ENCODE measurements at places on chromosomes 3 and 15.
A peak's percentile ranks its signal among the peaks of the same experiment; 100 is the strongest.

GRCh38 chr3:58528629-58529028, 8.4 kb downstream of the ACOX2 start:
- peak; percentile 72 for DNase-seq

DNA sequence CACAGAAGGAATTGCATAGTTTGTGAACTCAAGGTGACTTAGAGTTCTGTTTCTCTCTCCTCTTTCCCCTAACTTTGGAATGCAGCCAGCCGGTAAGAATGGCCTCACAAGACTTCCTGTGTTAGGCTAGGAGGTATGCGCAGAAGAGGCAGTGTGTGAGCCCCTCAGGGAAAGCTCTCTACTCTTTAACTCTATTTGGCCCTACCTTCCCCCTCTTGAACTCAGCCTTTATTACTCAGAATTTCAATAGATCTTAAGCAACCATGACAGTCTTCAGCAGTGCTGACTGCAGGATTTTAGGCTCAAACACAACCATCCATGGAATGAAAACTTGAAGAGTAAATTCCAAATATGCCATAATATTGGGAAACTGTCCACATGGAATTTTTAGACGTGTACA, 209.5 kb downstream of the DTWD1 start:
- no peak for DNase-seq

DNA sequence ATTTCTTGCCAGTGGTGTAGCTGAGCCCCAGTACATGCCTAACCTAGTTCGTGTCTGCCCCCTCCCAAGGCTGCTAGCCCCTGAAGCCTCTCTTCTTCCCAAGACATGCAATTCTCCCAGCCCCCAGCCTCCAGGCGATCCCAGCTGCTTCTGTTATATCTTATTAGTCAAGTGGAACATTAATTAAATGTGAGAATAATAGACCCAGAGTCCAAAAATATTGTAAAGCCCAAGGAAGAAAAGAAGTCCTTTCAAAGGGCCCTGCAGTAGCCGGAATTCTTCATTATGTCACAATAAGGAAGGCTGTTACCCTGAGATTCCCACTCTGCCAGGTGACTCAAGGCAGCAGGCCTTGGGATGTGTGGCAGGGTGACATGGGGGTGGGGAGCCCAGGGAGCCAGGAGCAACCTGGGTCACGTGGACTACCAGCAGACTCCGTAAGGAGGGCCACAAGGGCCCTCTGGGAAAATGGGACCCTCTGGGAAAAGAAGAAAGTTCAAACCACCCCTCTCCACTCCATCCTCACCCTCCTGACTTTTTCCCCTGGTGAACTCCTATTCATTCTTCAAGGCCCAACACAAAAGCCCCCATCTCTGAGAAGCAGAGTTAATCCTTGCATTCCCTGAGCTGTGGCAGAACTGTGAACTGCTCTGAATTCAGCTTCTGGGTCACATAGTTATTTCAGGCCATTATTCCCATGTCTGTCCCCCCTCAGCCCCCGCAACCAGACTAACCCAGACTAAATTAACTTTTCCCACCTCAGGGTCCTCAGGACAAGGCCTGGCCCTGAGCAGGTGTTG, 21.8 kb upstream of the TRH start:
- no peak for DNase-seq

- no peak for DNase-seq
Observed at GRCh38 chr3:190266265-190266912, 55.9 kb downstream of the CLDN1 start.

GRCh38 chr15:73617913-73618312, 15.3 kb downstream of the NPTN start:
- DNase-seq: no peak

GRCh38 chr3:38054499-38055001, 15.5 kb downstream of the DLEC1 start:
- no peak for DNase-seq

DNA sequence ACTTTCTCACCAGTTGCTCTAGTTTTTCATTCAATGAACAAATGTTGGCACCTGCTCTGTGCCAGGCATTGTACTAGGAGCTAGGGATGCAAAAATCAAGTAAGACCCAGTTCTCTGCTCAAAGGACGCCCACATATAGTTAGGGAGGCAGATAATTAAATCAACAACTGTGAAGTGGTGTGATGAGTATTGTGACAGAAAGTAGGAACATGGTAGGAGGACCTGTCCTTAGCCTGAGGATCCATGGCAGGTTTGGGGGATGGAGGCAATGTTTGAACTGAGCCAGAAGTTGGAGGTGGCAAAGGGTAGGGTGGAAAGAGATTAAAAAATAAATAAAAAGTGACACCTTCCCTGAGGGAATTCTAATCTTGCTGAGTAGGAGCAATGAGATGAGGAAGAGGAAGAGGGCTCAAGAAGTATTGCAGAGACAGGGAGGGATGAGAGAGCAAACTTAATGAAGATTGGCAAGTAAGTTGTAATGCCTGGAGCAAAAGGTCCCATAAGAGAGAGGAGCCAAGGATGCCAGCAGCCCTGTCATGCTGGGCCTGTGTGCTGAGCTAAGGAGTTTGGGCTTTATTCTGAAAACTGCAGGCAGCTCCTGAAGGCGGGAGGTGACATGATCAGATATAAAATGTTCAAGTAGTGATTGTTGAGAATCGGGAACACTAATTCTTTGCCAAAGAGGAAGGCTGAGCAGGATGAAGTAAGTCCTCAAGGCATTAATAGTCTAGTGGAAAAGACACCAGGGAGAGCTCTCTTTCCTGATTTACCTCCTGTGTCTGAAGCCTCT, 184.3 kb upstream of the PPP2R3A start:
- no peak for DNase-seq

GRCh38 chr3:129249284-129250065, at the start of gene COPG1:
Gene COPG1, plus strand, starts transcription at chr3:129249606. Its CDS starts 104 bp downstream, at chr3:129249710.
- peak; percentile 88 for DNase-seq

GRCh38 chr3:182904164-182904563, 76.2 kb downstream of the DCUN1D1 start:
- DNase-seq: no peak

- no peak for DNase-seq
Observed at GRCh38 chr3:119990888-119991287, 103.4 kb downstream of the GSK3B start.

DNA sequence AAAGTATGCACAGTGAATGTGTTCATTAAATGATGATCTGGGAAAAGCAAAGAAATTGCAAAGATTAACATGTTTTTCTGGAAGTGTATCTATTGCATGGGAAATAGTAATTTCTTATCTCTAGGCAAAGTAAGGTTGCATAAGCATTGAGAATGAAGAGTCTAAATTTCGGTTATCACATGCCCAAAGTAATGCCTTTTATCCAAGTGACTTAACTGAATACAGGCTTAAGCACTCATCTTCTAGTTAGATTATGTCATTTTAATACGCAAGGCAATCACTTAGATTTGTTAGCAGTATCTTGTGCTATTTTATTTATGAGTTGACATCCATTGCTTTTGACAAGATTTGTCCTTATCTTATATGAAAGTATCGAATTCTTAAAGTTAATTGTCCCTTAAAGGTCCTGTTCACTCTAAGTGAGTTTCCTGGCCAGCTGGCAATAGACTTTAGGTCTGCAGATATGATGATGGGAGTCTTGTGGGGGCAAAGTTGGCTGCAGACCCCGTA, 100.5 kb downstream of the NAALADL2 start:
- no peak for DNase-seq

- DNase-seq: no peak
Observed at GRCh38 chr3:160665784-160666526, 11.0 kb upstream of the ARL14 start.

DNA sequence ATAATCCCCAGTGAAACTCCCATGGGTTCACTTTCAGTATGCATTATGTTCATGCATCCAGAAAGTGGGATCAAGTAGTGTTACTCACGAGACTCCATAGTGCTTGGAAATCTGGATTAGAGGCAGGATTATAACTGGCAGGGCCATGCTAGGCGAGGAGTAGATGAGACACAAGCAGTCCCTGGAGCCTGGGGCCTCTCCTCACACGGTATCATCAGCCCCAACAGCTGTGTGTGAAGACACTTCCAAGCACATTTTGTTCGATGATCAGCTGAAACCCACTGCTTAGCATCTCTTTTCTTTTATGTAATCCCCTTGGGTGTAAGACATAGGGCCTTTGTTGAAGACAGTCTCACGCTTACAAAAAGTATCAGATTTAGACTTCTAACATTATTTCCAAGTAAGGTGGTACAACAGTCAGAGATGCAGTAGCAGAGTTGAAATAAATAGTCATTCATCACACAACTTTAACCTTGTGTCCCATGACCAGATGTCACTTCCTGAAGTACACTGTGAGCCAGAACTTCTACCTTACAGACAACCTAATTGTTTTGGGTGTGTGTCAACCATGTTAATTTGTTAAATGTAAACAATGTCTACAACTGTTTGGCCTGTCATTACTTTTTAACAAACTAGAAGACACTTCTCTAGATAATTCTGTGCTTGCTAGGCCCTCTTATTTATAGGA, 116.9 kb downstream of the GADL1 start:
- DNase-seq: no peak

DNA sequence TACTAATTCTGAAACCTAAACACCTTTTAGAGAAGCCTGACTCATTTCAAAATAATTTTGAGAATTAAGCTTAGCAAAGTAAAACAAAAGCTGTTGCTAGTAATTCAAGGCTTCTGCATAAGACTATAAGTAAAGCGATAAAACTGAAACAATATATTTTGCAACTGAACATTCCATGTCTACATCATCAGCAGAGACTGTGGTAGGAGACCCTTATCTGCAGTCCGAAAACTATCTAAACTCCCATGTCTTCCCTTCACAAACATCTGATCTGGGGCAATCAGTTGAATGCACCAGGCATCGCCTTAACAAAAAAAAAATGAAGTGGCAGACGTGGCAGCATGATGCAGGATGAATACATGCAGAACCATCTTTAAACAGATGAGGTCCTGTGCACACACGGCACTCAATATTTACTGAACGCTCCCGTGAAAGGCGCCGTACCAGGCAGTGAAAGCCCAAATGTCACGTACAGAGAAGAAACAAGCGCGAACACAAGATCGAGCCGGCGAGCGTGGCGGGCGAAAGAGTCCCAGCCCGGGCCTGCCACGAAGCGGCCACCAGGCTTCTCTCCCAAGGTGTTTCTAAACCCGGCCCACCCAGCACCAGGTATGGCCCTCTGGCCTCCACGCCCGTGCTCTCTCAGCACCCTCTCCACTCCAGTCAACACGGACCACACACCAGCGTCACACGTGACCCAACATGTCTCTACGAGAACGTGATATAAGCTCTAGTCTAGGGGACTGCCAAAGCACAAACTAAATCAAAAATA, 63.0 kb downstream of the CHSY1 start:
- DNase-seq: peak; percentile 81

DNA sequence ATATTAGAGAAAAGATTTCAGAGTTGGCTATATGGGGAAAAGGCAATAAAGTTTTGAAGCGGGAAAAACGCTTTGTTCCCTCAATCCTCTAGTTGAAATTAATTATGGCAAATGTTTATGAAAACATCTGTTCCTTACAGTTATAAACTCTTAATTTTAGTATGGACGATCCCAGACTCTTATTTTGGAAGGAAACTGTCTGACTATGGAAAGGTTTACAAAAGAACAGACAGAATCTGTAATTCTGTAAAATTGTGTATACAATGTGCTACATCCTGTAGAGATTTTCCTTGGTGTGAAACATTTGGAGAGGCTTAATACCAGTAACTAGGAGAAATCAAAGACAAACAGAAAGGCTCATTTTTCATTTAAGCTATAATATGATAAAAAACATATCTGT, 311.8 kb downstream of the TBC1D5 start:
- no peak for DNase-seq

DNA sequence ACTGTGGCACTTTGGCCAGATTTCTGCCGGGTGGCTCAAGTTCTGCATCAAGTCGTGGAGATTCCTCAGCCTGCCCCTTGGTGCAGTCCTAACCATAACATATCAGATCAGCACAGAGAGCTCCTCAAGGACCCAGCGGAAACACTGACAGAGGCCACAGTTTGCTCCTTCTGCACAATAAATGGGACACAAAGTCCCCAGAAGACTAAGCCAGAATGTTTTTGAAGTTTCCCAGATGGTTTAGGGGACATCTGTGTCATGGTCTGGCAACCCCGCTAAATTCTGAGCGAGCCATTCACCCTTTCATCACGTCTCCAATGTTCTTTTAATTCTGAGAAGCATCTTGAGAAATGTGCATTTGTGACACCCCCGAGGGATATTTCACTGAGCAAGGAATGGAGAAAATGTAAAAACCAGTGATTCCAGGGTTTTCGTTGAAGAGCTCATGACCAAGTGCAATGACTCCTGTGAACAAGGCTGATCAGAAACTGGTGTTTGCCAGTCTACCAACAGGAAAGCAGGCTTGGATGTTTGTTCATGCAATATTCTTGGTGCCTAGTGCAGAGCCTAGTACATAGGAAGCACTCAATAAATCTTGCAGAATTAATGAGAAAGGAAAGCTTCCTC, 64.8 kb upstream of the LMCD1 start:
- DNase-seq: no peak

- no peak for DNase-seq
Observed at GRCh38 chr3:63918321-63918720, 6.1 kb upstream of the SCAANT1 start.

DNA sequence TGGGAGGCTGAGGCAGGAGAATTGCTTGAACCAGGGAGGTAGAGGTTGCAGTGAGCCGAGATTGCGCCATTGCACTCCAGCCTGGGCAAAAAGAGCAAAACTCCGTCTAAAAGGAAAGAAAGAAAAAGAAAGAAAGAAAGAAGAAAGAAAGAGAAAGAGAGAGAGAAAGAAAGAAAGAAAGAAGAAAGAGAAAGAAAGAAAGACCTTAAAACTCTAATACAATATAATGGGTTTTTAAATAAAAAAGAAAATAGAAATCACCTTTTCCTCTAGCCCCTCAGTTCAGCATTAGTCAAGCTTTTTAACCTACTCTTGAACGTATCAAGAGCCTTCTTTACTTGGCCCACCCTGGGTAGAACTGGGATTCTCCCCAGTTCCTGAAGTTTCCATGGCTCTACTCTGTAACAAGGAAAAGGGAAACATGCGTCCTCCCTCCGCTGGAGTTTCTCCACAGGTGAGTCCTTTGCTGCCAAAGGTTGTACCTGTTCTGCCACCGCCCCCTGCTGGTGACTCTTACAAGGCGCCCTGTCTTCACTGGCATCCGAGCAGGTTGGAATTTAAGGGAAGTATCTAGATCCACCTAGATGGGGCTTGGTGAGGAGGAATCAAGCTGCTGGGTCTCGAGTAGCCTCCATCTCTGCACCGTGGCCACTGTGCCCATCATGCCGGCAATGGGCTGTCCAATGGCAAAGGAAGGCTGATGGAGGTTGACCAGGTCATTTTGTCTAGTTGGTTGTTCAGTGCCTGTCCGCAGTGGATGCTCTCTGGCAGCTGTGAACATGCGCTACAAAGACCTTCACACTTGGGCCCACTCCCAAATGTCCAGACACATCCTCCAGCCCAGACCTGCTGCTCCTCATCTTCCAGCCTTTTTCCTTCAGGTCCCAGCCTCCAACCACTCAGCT, 20.6 kb upstream of the EPHB3 start:
- DNase-seq: peak; percentile 87
